Activated CD4-positive, alpha-beta T cell treated with anti-CD3 and anti-CD28 coated beads for 24 hours (primary cell): ENCODE measurements at places on chromosomes 4 and X.

DNA sequence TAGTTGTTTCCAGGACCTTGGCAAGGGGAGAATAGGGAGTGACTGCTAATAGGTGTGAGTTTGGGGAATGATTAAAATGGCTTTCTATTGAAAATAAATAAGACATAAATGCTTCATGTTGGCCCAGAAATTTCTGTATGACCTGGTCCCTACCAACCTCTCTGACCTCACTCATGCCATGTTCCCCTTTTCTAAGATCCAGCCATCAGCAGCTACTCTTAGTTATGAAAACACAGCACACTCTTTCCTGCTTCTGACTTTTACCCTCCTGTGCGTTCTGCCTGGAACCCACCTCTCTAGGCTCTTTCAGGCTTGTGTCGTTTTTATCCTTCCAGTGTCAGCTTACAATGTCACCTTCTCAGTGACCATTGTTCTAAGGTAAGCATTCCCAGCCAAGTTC is 14.8 kb upstream of the CXCL5 start:
- DNase-seq = no peak

DNA sequence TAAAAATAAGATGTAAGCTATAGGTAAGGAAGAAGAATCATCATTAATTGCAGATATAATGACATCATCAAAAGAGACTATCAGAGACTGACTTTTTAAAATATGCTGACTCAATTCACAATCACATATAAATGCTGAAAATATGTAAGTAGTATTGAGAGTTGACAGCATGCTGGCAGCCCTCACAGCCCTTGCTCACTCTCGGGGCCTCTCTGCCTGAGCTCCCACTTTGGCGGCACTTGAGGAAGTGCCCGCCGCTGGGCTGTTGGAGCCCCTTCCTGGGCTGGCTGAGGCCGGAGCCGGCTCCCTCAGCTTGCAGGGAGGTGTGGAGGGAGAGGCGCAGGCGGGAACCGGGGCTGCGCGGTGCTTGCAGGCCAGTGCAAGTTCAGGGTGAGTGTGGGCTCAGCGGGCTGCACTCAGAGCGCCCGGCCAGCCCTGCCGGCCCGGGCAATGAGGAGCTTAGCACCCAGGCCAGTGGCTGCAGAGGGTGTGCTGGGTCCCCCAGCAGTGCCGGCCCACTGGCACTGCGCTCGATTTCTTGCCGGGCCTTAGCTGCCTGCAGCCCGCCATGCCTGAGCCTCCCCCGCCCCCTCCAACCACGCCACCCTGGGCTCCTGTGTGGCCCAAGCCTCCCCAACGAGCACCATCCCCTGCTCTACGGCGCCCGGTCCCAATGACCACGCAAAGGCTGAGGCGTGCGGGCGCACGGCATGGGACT is 68.9 kb downstream of the RAB28 start:
- DNase-seq = no peak

DNA sequence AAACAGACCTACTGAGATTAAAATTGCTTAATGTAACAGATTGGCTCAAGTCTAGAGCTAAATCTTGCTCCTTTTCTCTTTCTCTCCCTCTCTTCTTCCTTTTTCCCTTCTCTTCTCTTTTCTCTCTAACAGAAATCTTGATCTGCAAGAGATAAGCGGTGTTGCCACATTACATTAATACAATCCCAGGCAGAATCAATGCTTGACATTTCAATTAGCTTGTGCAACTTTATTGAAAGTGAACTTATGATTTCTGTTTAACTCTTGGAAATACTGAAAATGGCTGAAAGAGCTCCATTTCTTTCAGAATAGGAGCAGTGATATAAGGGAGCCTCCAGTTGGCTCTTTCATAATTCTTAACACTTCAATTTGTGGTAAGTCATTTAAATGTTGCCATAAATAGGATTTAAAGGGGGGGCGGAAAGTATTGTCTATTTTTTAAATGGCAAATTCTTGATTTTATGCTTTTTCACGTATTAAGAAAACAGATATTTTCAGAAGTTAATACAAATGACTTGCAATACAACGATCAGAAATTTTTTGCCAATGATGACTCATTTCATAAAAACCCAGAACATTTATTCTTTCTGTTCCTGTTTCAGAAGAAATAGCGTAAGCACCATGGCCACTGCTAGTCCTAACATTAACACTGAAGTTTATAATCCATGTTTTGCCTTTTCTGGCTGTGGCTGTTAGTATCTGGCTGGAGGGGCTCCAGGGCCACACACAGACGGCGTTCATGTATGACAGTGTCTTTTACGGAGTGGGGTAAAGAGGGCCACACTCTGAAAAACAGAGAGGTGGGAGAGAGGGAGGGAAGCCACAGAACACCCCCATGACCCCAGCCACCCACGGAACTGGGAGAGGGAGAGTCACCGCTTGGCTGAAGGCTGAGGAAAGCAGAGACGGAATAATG is 115.7 kb upstream of the FAT1 start:
- no peak for DNase-seq

- no peak for DNase-seq
Observed at GRCh38 chr4:24137671-24138601, 248.1 kb upstream of the PPARGC1A start.

DNA sequence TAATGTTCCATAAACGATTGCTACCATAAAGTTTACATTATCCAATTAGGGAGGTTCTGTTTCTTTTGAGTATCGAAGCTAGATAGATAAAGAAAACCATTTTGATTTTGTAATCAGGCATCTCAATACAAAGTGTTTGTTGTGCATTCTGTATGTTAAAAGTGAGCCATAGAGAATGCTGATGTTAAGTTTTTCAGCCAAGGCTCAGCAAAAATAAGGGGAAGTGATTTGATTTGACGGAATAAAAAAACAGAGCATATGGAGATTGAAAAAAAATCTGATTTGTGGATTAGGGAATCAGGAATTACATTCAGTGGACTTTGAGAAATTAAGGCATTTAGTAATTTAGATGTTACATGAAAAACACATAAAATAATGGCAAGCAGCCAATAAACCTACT is 314.8 kb downstream of the PPP3CA start:
- DNase-seq = no peak

GRCh38 chr4:40719008-40719623 is 30.6 kb upstream of the NSUN7 start:
- no peak for DNase-seq

DNA sequence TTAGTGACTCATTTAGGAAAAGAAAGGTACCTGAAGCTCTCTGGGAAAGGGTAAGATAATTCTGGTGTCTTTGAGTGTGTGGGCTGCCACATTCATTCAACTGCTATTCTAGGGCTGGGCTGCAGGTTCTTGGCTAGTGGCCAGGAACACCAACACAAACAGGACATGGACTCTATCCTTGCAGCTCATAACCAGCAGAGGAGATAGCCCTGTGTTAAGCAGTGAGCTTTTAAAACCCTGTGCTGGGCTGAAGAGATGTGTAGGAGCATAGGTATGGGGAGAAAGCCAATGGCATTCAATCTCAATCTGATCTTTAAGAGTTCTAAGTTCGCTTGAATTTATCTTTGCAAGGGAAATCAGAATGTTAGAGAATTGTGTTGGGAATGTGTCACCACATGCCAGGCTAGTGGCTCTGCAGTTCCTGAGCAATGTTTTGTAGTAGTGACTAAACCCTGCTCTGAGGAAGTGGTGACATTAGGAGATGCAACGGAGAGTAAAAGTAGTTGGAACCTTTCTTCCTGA is 39.2 kb downstream of the SGMS2 start:
- no peak for DNase-seq

DNA sequence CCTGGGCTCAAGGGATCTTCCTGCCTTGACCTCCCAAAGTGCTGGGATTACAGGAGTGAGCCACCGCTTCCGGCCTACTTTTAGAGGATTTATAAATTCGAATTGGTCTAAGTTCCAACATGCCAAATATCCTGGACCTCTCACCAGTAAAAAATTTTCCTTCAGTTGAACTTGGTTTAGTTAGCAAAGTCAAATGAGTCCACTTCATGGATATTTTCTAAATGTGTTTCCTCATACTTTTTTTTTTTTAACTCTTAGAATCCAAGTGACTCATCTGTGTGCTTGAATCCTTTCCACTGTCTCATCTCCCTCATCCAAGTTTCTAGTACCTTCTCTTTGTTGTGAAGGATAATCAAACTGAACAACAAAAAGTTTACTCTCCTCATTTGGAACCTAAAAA is 49.7 kb downstream of the RBM47 start:
- no peak for DNase-seq
